Activated CD4-positive, CD25-positive, alpha-beta regulatory T cell (primary cell): ENCODE measurements at places on chromosomes 6 and 20.

DNA sequence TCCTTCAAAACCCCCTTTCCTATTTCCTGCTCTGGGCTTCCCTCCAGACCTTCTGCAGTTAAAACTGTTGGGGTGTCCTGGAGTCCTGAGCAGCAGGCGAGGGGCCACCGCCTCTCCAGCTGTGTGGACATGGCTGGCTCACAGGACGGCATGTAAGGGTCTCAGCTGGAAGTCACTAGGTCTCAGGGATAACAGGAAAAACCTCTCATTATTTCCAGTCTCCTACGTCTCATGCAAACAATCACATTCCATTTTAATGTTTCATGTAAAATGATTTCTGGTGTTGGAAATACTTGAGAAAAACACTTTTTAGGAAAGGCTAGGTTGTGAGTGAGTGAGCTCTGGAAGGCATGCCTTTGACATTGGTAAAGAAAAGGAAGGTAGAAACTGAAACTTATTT lies 158.7 kb downstream of the SCML4 start:
- DNase-seq: no peak

DNA sequence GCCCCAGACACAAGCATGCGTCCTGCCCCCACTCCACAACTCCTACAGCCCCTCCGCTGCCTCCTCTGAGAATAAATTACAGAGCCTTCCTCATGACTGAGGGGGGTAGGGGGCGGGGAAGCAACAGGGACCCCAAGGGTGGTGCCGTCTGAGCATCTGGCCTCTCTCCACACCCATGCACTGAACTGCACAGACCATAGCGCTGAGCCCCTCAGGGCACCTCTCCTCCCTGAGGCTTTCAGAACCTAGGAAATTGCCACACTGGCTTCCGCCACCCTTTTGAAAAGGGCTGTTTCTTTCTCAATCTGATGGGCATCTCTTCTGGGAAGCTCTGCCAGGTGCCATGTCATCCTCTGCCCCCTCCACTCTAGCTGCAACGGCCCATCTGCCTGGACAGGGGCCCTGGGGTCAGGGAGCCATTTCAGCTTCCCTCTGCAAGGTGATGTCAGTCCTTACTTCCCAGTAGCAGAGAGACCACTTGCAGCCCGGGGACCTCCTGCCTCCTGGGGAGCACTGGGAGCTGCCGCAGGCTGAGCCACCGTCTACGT lies 2.5 kb downstream of the CST7 start:
- DNase-seq: no peak

- DNase-seq: no peak
Measured at GRCh38 chr6:137589067-137589848, 95.1 kb upstream of the OLIG3 start.

GRCh38 chr6:51462896-51463295 lies 624.5 kb downstream of the PKHD1 start:
- no peak for DNase-seq

DNA sequence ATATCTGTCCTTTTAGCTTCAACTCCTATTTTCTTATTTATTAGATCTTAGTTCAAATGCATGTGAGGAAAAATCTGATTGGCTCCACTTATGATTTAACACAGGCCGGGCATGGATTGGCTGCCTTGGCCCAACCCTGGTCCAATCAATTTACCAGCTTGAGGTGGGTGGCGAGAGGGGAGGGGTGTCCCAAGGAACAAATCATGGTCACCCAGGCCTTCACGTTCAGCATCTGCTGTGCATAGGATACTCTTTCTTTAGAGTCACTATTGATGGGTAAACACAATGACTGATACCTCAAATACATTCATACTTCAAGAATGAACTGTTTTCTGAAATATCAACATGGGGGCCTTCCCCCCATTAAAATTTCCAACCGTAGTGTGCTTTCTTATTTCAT lies 14.9 kb upstream of the BACH2 start:
- DNase-seq: no peak

DNA sequence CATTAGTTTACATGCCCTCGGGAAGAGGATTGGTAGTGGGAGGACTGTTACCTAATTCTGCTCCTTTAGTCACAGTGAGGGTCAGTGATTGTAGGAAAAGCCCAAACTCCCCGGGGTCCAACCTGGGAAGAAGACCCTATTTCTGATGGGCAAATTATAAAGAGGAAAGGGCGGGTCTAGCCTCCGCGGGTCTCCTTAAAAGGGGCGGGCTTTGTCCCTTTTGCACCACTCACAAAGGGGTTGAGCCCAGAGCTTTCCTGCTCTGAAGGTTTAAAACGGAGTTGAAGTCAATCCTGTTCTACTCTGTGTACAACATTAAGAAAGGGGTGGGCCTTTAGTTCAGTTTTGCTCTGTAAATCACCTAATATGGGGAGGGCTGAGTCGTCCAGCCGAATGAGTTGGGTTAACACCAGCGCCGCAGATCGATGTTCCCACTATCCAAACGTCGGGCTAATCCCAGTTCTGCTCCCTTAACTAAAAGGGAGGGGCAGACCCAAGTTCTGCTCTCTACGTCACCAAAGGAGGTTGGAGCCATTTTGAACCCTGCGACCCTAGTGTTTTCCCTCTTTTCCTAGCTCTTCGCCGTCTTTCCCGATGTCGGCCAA lies 920 bp upstream of the RNF5 start:
- DNase-seq: no peak

- no peak for DNase-seq
Measured at GRCh38 chr20:2301164-2301622, 5.4 kb downstream of the TGM3 start.

DNA sequence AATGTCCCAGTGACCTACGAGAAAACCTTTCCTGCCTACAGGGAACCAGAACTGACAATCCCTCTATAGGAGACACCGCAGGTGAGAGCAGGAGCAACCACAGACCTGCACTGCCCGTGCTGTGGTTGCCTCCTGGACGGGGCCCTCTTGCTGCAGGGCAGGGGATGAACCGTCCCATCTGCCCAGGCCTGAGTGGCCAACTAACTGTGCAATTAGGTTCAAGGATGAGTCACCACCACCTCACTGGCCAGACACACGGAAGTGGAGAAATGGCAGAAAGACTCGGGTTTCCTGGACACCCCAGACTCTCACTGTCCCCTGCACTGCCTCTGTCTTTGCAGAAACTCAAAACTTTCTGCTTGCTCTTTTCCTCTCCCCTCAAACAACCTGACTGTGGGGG lies 13.8 kb upstream of the HLA-G start:
- DNase-seq: no peak

GRCh38 chr20:1491281-1491840 lies at the start of gene SIRPB2:
SIRPB2 (minus strand) TSS chr20:1491420; CDS start chr20:1491359, 61 bp downstream.
- DNase-seq: no peak

GRCh38 chr6:115643762-115644161 lies 416.9 kb downstream of the FRK start:
- no peak for DNase-seq

DNA sequence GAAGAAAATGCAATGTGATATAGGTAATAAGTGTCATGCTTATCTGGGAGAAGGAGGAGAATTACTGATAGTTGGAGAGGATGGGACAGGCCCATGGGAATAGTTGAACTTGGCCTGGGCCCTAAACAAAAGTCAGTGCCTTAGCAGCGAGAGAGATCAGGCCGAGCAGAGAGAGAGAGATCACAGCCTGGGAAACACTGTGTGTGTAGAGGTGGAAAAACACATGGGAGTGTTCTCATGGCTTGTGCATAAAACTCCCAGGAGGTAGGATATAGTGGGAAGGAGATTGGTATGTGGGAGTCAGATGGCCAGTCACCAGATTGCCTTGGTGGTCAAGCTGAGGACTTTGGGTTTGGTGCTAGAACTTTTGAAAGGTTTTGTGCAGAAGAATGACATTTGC lies 47.6 kb downstream of the FIG4 start:
- no peak for DNase-seq
